ENCODE measurements at places on chromosomes 6 and 20.

DNA sequence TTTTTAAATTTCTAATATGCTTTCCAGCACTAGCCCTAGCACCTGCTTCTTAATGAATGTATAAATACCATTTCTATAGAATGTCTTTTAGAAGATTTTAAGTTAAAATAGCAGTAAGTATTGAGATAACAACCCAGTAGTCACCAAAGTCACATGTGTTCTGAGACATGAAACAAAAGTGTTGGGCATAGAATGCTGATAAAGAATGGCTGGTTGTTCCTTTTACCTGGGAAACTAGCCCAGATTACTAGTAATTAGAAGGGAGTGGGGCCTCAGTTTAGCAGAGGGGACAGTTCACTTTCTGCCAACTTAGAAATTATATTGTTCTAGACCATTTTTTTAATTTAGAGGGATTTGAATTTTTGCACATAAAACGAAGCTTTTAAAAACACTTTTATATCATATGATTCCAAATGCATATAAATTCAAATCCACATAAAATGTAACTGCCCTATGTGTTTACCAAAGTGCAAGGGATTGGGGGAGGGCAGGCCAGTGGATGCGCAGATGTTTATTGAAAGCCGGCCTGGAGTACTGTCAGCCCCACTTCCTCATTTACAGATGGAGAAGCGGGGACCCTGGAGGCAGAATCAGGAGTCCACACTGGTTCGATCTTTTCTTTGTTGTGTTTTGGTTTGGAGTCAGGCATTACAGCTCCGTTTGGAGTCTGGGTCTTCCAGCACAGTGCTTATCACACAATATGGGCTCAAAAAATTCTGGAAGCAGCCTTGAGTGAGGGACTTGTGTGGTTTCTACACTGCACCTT, 139.8 kb downstream of the ZDHHC14 start:
- no peak for DNase-seq

GRCh38 chr20:6740096-6740495, 27.4 kb upstream of the BMP2 start:
- no peak for DNase-seq

DNA sequence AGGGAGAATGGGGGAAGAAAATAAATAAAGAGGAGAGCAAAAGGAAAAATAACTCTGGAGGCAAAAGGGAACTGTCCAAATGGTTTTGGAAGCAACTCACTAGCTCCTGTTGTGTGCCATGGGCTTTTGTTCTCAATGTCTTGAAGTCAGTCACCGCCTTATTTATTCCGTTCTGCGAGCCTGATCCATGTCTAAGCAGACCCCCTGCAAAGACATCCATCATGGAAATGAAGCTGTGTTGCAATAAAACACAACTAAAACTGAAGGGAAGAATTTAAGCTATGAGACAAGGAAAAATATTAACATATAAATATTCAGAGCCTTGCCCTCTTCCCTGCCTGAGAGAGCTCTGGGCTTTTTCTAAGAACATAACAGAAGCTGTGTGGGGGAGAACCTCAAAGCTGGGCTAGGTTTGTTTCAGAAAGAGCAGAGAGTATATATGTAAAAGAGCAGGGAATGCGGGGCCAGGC, 373.2 kb upstream of the CNR1 start:
- DNase-seq, result no peak

DNA sequence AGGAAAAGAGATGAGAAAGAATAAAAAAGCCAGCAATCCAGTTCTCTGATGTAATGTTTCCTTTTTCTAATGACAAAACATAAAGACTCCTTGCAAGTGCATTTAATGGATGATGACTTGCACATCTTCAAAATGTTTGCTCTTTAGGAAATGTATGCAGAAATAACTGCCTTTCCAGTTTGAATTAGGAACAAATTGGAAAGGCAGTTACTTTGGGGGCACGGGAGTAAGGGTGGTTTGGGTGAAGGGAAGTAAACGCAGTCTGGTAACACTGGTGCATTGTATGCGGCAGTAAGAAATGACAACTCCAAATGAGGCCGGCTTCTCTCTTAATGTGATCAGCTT, 57.6 kb upstream of the REV3L start:
- DNase-seq, result no peak

DNA sequence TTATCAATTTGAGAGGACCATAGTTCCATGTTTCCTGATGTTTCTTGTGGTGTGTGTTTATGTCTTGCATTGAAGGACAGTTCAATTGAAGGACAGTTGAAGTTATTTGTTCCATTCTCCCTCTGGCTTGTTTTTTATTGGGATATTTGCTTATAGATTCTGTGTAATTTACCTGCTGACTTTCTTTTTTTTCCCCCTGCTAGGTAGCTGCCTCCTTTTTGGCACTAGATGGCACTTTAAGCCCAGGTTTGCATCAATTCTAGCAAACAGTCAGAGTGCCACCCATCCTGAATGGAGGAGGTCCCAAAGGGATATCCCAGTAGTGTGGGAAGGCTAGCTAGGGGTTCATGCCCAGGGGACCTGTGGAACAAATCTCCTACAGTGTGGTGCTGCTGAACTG, 78.1 kb downstream of the CFAP61 start:
- DNase-seq, result no peak

DNA sequence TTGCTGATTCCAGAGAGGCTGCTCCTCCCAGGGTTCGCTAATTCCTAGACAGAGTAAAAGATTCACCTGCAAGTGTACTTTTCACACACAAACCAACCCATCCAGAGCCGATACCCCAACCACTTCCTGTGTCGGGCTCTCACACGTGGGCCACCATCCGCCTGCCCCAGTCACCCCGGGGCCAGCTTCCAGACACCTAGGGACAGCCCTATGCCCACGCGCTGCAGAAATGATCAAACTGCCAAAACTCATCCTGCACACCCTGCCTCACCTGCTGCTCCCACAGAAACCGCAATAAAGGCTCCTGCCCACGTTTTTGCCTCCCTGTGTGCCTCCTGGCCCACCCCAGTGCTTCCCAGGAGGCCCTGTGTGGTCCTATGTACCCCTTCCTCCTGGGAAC, 59.5 kb downstream of the PSMG4 start:
- DNase-seq, result no peak

- DNase-seq, result no peak
Measured at GRCh38 chr6:50936277-50936681, 117.6 kb downstream of the TFAP2B start.

GRCh38 chr6:28446818-28447511, 3.7 kb upstream of the ZSCAN23 start:
- no peak for DNase-seq

DNA sequence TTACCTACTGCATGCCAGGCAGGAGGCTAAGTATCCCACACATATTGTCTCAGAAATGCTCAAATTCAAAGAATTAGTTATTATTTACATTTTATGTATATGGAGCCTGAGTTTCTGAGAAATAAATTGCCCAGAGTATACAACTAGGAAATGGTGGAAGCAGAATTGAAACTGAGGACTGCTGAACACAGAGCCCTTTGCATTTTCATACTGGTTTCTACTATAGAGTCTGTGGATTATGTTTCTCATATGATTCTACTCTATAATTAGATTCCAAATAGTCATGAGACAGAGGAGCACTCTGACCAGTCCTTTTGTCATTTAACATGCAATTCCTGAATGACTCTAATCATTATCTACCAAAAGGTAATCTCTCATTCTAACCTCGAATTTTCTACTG, 254.3 kb downstream of the LMBRD1 start:
- DNase-seq, result no peak

GRCh38 chr20:59273739-59274357, 26.6 kb upstream of the EDN3 start:
- DNase-seq, result no peak

- no peak for DNase-seq
Measured at GRCh38 chr6:164859816-164860215, 449.6 kb downstream of the C6orf118 start.

GRCh38 chr20:1391640-1392442, 1.0 kb downstream of the FKBP1A start:
- DNase-seq, result no peak

DNA sequence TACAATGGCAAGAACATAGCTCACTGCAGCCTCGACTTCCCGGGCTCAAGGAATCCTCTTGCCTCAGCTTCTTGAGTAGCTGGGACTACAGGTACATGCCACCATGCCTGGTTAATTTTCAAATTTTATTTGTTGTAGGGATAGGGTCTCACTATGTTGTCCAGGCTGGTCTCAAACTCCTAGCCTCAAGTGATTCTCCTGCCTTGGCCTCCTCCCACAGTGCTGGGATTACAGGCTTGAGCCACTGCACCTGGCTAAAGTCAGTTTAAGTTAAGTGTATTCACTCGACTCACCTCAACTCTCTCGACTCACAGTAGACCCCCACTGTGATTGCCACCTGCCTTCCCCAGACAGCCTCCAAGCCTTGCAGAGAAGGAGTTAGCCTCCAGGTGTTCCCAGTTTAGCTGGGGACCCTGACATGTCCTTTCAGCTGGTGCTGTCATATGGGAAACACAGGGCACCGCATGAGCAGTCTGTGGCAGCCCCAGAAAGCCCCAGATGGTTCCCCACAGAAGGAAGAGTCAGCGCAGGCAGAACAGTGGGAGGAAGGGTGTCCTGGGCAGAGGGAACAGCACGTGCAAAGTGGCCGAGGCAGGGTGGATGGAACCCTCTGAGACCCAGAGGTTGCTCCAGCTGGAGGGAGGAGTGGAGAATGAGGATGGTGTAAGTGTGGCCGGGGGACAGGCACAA, 40.4 kb downstream of the CEBPB start:
- no peak for DNase-seq

GRCh38 chr6:42978487-42978838, 518 bp downstream of the PEX6 start:
- no peak for DNase-seq

- no peak for DNase-seq
Measured at GRCh38 chr6:112021691-112022310, 32.1 kb upstream of the CCN6 start.

GRCh38 chr6:44666324-44666723, 278.8 kb downstream of the CDC5L start:
- no peak for DNase-seq

GRCh38 chr20:61844621-61845020, 221.1 kb downstream of the TAF4 start:
- DNase-seq, result no peak

DNA sequence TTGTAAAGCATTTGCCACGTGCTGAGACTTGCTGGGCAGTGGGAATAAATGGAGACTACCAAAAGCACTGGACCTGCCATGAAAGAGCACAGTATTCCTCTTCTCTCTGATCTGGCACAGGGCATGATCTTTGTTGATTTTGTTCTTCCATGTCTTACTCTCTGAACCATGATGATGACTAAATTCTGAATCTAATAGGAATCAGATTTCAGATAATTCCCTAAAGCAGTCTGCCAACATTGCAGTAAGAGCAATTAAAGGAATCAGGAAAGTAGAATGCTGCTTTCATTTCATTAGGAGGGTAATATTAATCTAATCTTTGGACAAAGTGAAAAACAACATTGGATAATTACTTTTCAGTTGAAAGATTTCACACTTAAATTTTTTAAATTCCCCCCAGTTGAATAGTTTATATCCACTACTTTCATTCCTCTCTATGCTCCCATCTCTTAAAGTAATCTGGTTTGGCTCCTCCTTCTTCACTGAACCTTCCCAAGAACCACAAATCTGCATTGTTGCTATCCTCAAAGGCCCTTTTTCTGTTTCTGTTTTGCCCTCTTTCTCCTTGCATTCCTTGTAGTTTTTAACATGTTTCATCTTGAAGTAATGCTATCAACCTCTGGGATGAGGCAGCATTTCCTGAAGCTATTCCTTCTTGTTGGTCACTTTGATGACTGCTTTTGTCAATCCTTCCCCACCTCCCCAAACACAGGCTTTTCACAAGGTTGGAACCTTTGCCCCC, 243.2 kb upstream of the TENT5A start:
- DNase-seq, result no peak

- no peak for DNase-seq
Measured at GRCh38 chr6:51511081-51511480, 576.3 kb downstream of the PKHD1 start.

- DNase-seq, result no peak
Measured at GRCh38 chr20:31605902-31606803, 1.1 kb downstream of the ID1 start.

GRCh38 chr6:28772480-28773381, 151.1 kb downstream of the TRIM27 start:
- no peak for DNase-seq

- no peak for DNase-seq
Measured at GRCh38 chr6:51300510-51300909, 481.8 kb downstream of the TFAP2B start.

GRCh38 chr6:38678178-38678760, 24.7 kb downstream of the GLO1 start:
- DNase-seq, result no peak

DNA sequence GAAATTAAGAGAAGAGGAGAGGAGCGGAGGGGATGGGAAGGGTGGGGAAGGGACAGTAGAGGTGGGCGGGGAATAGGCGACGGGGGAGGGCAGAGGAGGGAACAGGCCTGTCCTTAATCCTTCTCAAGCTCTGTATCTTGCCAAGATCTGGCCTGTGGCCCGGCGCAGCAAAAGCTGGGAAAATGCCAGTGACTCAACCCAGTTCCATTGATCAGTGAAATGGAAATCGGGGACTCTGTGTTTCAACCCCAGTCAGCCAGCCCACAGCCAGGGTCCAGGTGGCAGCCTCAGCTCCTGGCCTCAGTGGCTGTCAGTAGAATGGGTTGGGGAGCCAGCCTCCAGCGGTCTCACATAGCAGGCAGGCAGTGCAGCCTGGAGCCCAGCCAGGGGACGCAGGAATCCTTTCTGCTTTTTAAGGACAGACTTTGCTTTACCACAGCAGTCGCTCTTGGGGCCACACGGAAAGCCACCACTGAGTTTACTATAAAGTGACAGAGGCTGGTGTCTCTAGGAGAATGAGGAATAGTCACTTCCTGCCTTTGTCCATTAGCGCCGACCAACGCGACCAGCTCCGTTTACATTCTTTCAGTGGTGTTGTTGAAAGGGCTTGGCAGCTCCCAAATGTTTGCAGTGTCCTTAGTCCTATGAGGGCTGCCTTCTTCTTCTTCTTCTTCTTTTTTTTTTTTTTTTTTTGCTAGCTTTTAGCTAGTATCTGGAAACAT, 128.0 kb downstream of the RIN2 start:
- DNase-seq, result no peak

GRCh38 chr20:46438156-46438750, 31.8 kb upstream of the ELMO2 start:
- no peak for DNase-seq

- DNase-seq, result no peak
Measured at GRCh38 chr20:32626859-32627636, 41.9 kb upstream of the NOL4L start.

DNA sequence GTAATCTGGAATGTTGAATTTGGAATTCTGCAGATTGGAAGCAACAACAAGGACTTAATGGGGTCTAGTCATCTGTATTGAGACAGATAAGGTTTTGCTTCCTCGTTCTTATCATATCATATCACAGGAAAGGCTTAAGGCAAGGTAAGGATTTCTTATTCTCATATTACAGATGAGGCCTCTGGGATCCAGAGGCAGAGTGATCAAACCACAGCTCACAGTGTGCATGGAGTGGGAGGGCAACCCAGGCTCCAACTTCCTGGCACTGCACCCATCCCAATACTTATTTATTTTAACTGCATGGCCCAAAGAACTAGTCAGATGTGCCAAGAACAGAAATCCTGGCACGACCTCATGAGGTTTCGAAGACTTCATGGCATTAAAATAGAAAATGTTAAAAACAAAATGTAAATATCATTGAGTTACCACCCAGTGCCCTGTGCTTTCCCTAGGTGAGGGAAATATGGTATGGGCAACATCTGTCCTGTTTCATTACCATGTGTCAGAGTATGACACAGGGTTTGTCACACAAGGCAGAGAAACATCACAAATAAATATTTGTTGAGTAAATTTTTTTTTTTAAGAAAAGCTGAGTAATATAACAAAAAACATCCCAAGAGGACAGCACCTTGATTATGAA, 191.9 kb downstream of the ISM1 start:
- DNase-seq, result no peak

GRCh38 chr6:54415517-54415916, 107.3 kb downstream of the TINAG start:
- DNase-seq, result no peak

Data from stimulated activated CD8-positive, alpha-beta memory T cell treated with anti-CD3 and anti-CD28 coated beads, Interleukin-4, amount 100 ng/mL, for 1 hour (primary cell).